ENCODE measurements at places on chromosomes 16 and 17.

- DNase-seq: no peak
These were observed 22.6 kb upstream of the NGFR start for GRCh38 chr17:49472527-49472926.

DNA sequence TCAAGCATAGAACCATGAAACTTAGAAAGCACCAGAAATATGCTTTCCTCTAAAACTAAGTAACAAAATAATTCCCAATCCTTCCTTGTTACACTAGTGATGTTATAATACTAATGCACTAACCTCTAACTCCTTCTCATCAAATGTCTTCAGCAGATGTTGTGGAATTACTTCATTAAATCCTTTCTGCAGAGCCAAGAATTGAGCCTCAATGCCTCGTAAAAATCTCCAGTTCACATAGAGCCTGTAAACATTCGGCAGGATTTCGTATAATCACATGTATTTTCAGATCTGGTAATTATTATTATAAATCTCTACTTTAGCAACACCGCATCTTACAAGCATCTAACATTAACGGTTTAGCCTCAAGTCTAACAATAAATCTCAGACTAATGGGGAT is 44.7 kb downstream of the CEP95 start:
- DNase-seq: no peak

DNA sequence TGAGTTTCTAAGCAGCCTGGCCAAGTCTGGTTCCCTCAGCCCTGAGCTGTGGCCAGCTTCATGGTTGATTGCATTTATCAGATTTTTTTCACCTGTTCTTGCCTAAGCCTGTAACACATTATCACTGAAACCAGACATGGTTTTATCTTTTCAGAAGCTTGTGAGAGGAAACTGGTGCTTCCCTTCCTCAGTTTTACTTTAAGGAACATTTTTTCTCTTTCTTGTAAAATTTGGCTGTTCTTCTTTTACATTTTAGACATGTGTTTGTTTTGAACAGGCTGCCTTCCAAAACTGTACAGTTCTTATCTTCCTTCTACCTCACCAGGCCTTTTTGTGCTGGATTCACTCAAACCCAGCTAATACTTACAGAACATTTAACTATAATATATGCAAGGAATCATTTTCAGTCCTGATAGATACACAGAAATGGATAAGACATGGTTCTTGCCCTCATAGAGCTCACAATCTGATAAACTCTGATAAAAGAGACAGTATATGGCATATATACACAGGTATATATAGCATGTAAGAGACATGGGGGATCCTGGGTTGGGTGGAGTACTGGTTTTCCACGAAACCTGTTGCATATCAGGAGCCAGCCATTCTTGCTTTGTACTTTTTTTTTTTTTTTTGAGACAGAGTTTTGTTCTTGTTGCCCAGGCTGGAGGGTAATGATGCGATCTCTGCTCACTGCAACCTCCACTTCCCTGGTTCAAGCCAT is 44.5 kb downstream of the ZNRF1 start:
- DNase-seq: peak; percentile 93

- peak; percentile 38 for DNase-seq
These were observed 25.0 kb downstream of the MRC2 start for GRCh38 chr17:62652251-62653001.

GRCh38 chr16:78005881-78006280 is 16.5 kb upstream of the CLEC3A start:
- DNase-seq: peak; percentile 5

- no peak for DNase-seq
These were observed 20.7 kb upstream of the PRM1 start for GRCh38 chr16:11301645-11302501.

DNA sequence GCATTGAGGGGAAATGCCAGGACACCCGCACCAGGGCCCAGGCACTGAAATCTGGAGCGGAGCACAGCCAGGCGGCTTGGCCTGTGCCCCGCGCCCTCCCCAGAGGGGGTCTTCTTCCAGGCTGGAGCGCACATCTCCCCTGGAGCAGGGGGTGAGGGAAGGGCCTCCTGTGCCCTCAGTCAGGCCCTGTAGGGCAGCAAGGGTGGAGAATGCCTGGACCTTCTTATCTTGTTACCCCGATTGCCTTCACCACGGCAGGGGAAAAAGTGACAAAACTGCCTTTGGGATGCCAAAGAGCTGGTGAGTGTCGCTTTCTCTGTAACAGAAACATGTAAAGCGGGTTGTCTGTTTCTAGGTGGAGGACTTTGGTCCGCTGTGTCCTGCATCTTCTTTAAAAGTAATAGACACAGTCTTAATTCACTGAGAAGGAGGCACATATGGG is 48.3 kb upstream of the BAHCC1 start:
- DNase-seq: no peak

DNA sequence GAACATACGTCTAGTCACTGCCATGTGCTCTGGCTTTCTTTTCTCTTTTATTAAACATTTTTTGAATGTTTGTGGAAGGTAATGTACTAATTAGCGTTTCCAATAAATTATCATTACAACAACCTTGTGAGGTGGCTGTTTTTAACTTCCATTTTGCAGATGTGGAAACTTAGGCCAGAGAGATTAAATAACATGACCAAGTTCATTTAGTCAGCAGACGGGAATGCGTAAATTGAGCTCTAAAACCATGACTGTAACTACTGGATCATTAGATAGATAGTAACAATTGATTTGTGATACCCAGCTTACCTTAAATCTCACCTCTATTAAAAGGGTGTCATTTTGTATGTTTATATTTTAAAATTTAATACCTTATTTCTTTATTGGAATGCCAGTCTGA is 49.4 kb downstream of the RABEP1 start:
- no peak for DNase-seq

GRCh38 chr17:33647956-33648355 is 354.9 kb upstream of the ASIC2 start:
- peak; percentile 5 for DNase-seq

- DNase-seq: no peak
These were observed 23.4 kb downstream of the SMIM36 start for GRCh38 chr17:55487695-55488432.

DNA sequence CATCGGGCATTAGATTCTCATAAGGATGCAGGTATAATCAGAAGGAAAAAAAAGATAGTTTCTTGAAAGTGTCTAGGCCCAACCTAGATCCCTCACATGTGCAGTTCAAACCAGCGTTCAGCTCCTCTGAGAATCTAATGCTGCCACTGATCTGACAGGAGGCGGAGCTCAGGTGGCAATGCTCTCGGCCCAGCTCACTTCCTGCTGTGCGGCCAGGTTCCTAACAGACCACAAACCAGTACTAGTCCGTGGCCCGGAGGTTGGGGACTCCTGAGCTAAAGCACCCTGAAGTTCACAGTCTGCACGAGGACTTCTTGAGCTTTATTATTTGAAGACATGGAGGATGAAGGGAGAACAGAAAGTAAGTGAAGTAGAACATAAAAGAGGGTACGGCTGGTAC is 16.8 kb downstream of the SMCR8 start:
- peak; percentile 48 for DNase-seq

- DNase-seq: no peak
These were observed 182.8 kb downstream of the FTO start for GRCh38 chr16:53886482-53887378.

DNA sequence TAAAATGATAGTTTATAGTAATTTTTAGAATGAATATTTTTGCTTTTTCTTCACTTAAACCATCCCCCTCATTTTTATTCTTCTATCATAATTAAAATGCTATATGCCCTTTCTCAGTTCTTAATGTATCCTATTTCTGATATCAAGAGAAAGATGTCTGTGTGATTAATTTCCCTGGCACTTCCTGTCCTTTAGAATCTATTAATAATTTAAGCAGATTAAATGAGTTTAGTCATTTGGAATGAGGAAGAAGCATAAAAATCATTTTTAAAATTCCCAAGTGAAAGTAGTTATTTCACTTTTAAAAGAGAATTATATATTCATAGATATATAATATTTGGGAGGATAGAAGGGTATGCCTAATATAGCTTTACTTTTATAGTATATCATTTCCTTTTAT is 27.8 kb upstream of the CDR2 start:
- no peak for DNase-seq

DNA sequence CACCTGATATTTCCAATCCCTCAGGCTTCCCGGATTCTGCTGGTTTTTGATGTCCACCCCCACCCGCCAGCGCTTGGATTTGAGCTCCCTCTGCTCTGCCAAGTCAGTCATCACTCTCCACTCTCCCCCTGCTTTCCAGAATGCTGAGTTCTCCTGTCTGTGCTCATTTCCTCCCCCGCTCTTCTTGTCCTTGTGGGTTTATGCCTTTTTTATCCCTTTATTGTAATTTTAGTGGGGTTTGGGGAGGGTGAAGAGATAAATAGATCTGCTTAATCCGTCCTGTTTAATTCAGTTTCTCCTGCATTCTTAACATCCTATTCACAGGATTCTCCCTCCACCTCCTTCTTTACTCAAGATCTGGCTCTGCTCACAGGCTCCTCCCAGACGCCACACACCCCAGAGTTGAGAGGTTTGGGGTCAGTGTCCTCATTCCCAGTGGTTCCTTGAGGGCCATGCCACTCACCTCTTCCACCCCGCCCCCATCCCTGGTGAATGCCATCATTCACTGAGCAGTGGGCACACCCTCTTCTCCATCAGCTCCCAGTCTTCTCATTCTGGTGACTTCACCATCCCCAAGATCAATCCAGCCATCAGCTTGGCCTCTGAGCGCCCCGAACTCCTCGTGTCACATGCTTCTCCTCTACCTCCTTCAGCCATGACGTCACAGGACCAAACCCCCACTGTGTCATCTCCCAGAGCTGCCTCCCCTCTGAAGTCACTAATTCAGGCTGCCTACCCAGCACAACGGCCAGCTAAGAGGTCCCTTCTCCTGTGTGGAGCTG is 15.1 kb upstream of the GUCY2D start:
- DNase-seq: no peak

DNA sequence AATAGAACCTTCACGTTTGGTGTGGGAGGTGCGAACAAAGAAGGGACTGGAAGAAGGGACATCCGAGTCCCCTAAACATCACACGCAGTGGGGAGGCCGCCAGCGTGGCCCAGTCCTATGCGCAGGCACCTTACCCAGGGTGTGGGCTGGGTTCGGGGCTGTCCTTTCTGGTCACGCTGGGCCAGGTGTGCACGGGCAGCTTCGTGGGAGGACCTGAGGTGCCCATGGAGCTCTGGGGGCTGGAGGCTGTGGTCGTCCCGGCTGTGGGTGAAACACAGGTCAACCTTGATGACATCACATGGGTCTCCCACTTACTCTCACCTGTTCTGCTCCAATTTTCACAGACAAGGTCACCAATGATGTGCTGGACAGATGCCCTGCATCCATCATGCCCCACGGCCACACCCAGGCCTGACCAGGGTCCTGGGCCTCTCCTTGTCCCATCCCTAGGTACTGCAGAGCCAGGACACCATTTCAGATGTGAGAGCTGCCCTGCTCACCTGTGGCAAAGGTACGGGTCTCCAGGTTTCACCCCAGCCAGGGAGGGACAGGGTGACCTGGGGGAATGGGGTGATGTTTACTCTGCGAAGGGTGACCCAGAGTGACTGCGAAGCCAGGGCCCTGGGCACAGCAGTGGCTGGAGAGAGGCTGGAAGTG is 3.1 kb downstream of the CD300C start:
- no peak for DNase-seq

GRCh38 chr16:200388-200787 is 20.1 kb downstream of the HBQ1 start:
- no peak for DNase-seq

- no peak for DNase-seq
These were observed 45.4 kb downstream of the SOX8 start for GRCh38 chr16:1026784-1027500.

DNA sequence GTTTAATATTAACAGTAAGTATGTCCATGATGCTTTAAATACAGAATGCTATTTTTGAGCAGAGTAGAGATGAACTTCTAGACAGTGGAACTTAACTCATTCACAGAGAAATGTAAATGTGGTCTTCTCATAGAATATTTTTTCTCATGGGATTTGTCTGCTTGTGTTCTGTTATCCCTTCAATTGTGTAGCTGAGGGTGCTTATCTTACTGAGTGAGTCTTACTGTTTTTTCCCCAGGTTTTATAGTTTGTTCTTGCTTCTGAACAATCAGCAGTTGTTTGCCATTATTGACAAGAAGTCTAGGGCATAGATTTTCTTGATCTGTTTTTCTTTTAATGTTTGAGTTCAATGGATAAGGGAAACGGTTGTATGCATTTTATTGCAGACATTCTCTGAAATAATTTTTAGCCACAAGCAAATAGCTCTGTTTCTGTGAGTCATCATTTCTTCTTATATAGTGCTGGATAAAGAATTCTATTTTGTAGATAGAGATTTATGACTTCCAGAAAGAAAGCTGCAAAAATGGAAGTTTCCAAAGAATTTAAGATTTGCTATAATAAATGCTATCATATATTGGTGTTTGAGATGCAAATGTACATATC is 60.5 kb downstream of the NF1 start:
- DNase-seq: no peak

GRCh38 chr17:63345611-63346010 is 100.5 kb downstream of the CYB561 start:
- DNase-seq: no peak

- no peak for DNase-seq
These were observed 146.3 kb upstream of the NOL11 start for GRCh38 chr17:67571478-67571877.

DNA sequence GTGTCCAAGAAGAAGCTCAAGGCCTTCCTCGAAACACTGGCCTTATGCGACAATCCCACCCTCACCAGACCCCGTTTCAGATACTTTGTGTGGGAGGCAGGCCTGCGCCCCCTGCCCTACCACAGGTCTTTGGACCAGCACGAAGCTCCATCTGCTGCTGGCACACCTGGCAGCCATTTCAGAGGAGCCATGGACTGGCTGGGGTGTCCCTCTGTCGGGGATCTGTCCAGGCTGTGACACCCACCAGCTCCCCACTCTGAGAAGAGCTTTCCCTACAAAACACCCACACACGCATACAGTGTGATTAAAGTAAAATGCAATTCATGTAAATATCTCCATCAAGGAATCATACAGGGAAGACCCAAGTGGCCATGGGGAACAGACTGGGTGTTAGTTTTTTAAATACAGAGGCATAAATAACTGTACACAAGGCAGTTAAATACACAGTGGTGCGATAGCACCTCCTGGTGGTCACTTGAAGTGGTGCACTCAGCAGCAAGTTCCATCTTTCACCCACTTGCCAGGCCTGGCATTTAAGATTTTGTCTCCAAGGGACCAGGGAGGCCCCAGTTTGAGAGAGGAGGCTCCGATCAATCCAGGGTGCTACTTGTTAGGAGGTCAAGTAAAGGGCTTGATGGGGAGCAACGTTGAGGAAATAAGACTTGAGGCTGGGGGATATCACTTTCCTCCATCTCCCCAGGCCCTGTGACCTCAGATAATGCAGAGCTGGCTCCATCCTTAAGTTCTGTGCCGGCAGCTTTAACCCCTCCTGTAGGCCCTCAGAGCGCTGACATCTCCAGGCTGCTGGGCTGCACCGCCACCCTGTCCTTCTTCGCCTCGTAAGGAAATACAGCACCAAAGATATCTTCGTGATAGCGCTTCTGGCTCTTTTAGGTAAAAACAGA is 43.6 kb downstream of the NOS2 start:
- DNase-seq: peak; percentile 79

DNA sequence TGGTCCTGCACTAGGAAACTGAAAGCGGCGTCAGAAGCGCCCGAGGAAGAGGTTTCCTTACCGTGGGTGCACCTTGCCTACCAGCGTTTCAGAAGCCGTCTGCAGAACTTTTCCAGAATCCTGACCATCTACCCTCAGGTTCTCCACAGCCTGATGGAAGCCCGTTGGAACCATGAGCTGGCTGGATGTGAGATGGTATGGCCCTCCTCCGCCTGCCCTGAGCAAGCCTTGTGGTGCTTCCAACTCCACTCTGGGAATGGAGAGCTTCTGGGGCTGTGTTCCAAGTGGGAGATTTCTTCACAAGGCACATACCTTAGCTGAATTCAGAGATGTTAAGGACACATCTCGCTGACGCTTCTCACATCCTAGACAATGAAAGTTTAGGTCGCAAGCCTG is 51.8 kb upstream of the ENDOV start:
- DNase-seq: no peak
